NCI-H1092 treated with DMSO at 0.1 percent for 48 hours (cell line): ENCODE measurements at places on chromosomes 3 and 15.

- DNase-seq, result no peak
Measured at GRCh38 chr15:51856714-51857380, 27.4 kb downstream of the TMOD3 start.

DNA sequence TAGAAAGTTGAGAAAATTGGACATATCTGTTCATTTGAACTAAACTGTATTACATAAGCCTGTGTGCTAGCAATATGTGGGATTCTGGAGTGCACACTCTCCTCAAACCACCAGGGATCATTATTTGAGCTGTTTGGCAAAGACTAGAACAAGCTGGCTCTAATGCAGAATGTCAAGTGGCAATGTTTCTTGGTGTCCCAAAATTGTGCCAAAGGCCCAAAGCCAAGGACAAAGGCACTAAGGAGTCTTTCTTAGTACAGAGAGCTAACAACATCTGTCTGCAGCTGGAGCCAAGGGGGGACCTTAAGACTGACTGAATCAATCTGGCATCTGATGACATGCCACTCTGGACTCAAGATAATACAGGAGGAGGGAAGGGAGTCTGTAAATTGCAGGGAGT is 76.7 kb upstream of the STRIT1 start:
- DNase-seq, result no peak

GRCh38 chr15:35911052-35911777 is 365.2 kb upstream of the DPH6 start:
- DNase-seq, result peak; percentile 47

DNA sequence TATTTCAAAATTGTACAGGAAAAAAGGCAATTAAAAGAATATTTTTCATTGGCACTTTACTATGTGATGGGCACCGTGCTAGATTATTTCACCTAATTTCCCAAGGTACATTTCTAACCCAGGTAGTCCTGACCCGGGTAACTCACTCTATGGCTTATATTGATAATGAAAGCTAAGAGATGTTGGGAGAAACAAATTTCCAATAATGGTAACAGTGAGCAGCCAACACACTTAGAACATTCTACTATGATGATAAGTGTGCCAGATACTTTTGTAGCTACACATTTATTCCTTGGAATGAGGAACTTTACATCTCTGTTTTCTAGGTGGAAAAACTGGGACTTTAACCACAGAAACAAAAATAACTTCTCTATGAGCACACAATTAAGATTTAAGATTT is 7.5 kb downstream of the CCNL1 start:
- no peak for DNase-seq

GRCh38 chr15:98592136-98592535 is 56.2 kb upstream of the IGF1R start:
- no peak for DNase-seq

DNA sequence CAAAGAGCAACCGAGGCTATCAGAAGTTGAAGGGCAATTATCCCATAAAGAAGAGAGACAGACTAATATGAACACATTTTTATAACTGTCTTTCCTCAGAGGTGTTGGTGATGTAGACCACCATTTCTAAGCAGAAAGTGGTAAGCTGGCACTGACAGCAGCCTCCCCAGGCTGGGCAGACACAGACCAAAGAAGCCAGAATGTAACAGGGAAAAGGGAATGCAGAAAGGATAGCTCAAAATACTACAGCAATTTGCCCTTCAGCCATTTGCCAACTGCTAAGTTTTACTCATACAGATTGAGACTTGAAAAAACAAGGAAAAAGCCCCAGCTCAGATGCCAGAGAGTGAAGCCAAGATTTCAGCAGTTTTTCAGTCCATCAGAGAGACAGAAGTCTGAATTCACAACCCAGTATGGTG is 73.5 kb upstream of the ABI3BP start:
- no peak for DNase-seq

GRCh38 chr3:98540346-98540745 is 8.6 kb downstream of the GPR15 start:
- no peak for DNase-seq

DNA sequence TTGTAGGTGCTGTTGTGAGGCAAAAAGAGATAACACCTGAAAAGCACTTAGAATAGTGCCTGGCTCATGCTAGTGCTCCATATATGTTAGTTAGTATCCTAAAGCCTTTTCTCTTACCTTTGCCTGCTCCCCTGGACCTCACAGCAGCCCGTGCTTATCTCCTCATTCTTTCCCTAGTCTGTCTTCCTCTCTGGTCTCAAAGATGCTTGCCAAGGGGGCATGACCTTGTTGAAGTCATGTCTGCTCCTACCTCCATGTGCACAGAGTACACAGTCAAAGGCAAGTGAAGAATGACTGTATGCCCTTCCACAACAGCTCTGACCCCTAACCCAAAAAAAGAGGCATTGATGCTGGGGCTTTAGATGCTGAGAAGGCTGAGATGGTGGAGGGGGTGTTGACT is 722 bp upstream of the CYP8B1 start:
- no peak for DNase-seq

GRCh38 chr3:29494305-29495036 is 213.6 kb downstream of the RBMS3 start:
- no peak for DNase-seq

DNA sequence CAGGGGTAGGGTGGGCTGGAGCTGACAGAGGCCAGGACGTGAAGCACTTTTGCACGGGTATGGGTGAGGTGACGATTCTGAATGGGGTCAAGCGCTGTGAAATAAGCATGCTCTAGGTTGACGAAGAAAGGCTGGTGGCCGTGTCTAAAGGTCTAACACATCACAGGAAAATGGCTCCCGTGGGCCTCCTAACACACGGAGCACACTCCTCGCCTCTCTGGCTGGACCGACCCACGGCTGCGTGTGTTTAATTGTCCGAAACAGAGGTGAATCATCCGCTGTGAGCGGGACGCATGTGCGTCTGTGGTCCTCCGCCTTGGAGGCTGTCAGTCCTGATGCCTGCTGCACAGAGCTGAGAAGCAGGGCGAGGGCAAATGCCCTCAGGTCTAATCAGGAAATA is 130.6 kb downstream of the NSMCE3 start:
- no peak for DNase-seq

- DNase-seq, result no peak
Measured at GRCh38 chr15:64536244-64536836, 76.0 kb downstream of the ZNF609 start.

- DNase-seq, result no peak
Measured at GRCh38 chr3:196636369-196637349, 2.8 kb upstream of the NRROS start.
